RKO (cell line): ENCODE measurements at places on chromosomes 2 and 18.

GRCh38 chr2:65070856-65071255 is 14.6 kb downstream of the CEP68 start:
- DNase-seq: no peak

DNA sequence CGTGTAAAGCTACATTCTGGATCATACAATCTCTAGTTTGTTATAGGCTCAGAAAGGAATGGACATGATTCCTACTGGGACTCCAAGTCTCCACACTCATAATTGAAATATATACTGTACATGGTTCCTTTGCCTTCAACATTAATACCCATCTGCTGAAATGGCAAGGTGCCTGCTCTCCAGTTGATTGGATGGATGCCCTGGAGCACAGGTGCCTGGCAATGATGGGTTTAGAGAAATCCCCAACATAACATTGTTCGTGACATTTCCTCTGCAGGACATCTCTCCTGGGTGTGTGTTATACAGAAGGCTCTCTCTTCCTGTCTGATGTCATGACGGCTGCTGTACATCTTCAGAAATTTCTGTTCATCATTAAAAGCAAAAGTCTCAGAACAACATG is 449.7 kb upstream of the CWC22 start:
- no peak for DNase-seq

GRCh38 chr18:34956663-34957062 is 84.5 kb upstream of the MAPRE2 start:
- DNase-seq: no peak

GRCh38 chr2:198178766-198179165 is 374.4 kb downstream of the PLCL1 start:
- DNase-seq: no peak

DNA sequence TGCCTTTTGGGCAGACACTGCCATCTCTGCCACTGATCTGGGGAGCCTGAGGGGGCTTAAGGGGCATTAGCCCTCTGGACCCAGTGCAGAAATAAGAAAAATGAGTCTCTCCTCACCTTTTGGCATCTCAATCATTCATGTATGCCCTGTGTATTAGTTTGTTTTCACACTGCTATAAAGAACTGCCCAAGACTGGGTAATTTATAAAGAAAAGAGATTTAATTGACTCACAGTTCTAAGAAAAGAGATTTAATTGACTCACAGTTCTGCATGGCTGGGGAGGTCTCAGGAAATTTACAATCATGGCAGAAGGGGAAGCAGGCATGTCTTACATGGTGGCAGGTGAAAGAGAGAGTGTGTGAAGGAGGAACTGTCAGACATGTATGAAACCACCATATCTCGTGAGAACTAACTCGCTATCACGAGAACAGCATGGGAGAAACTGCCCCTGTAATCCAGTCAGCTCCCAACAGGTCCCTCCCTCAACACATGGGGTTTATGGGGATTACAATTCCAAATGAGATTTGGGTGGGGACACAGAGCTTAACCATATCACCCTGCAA is 21.5 kb downstream of the GKN2 start:
- no peak for DNase-seq

DNA sequence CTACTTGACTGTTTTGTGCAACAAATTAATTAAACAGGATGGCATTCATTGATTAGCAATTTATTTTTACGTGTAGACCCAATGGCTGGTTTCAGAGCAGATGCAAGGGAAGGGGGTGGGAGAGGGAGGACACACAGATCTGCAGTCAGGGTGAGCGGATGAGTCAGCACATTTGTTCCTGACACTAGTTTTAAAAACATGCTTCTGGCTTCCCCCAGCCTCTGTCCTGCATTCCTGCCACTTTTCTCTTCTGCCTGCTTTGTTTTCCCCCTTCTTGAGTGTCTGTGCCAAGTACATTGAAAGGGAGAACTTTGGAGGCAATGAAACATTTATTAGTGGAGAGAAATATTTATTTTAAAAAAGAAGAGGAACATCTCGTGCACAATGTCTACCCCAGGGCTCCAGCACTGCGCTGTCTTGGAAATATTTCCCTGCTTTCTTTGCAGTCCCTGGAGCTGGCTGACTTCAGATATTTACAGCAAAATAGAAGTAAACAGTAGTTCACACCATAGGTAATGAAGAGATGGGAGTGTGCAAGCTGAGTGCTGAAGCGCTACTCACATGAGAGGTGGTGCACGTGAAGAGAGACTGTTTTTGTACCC is 52.2 kb downstream of the NRP2 start:
- DNase-seq: no peak

DNA sequence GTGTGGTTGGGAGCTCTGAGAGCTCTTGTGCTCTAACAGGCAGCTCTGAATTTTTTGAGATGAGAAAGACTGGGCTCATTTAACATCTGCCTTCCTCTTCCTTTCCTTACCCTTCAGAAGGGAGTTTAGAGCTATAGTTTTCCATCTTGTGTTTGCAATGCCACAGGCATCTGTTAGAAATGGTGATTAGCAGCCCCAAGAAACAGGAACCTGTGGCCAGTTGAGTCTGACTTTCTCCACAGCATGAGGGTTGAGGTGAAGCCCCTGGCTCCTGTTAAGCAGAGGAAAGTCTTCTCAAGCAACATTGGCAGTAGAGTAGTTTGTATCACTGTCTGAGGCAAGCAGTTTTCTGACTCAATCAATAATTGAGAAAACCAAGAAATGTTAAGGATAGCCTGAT is 577.4 kb downstream of the ZEB2 start:
- no peak for DNase-seq

DNA sequence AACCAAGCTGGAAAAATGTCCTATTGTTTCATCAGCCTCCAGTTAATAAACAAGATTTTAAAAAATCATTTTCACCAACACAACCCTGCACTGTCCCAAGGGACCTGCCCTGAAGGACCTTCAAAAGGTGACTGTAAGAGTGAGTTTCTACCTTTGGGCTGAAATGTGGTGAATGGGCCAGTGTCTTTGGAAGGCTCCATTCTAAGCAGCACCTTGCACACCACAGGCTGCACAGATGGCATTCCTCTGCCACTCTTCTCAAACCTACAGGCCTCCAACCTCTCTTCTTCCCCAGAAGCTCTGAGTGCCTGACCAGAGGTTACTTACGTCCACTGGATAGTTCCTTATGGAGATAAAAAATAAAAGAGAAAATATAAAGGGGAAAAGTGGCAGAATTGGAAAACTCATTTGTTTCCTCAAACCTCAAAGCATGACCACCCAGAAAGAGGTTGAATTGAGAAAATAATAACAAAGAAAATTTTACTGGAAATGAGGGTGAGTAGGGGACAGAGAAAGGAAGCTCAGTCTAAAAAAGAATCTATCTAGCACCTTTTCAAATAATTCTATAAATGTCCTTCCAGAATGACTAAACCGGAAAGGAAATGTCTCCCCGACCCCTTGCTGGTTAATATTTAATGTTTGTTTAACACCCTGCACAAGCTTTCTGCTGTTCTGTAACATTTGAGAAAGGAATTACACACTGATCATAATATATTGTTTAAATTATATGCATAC is 175.7 kb downstream of the METTL4 start:
- no peak for DNase-seq

GRCh38 chr18:36355511-36355910 is 58.0 kb downstream of the FHOD3 start:
- DNase-seq: no peak

DNA sequence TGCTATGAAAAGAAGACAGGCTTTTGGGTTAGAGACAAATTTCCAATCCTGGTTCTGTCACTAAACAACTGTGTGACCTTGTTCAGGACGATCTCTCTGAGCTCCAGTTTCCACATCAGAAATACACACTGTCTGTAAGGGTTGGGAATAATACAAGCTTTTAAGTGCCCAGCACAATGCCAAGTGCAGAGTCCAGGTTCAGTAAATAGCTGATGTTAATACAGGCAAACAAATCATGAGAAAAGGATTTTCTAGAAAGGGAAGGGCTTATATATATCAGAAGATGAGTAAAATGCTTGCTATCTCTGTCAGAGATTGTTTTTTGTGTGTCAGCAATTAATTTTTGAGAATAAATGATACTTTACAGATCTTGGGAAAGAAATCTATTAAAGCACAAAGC is 388.3 kb downstream of the NBAS start:
- DNase-seq: no peak

GRCh38 chr2:164000176-164000575 is 264.4 kb upstream of the FIGN start:
- DNase-seq: no peak
